ENCODE measurements at places on chromosomes 2 and 18.

DNA sequence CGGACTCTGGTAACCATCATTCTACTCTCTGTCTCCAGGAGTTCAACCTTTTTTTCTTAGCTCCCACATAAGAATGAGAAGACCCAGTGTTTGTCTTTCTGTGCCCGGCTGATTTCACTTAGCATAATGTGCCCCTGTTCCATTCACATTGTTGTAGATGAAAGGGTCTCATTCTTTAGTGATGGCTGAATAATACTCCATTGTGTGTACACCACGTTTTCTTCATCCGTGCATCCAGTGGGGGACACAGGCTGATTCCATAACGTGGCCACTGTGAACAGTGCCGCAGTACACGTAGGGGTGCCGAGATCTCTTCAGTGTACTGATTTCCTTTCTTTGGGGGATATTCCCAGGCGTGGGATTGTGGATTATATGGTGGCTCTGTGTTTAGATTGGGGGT, 72.3 kb upstream of the NFATC1 start:
- DNase-seq, result no peak

DNA sequence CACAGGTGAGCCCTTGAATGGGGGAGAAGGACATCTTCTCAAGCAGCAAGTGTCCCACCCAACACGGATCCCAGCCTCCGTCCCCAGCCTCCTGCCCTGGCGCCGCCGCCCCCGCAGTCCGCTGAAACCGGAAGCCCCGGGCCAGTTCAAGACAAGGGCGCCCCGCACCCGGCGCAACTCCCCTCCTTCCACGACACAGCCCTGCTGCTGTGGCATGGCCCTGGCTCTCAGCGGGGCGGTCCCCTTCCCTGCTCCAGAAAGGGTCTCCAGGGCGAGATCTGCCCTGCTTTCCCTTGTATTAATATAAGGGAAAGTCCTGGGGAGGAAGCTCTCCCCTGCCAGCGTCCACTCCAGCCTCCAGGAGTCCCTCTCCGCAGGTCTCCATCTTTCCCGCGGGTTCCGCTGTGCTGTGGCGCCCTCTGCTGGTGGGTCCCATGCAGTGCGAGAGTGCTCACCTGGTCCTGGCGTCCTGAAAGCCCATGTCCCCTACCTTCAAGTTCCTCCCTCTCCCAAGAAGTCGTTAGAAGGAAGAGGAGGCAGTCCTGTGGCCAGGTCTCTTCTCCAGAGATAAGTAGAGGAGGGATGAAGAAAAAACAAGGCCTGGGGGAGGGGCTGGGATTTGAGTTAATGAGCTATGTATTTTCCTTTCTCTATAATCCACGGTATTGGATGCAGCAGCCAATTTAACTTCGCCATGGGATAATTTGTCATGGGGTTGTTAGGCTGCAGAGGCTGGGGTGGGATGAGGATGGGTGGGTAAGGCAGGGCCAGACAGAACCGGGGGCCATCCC, 176.0 kb downstream of the SMAD2 start:
- no peak for DNase-seq

DNA sequence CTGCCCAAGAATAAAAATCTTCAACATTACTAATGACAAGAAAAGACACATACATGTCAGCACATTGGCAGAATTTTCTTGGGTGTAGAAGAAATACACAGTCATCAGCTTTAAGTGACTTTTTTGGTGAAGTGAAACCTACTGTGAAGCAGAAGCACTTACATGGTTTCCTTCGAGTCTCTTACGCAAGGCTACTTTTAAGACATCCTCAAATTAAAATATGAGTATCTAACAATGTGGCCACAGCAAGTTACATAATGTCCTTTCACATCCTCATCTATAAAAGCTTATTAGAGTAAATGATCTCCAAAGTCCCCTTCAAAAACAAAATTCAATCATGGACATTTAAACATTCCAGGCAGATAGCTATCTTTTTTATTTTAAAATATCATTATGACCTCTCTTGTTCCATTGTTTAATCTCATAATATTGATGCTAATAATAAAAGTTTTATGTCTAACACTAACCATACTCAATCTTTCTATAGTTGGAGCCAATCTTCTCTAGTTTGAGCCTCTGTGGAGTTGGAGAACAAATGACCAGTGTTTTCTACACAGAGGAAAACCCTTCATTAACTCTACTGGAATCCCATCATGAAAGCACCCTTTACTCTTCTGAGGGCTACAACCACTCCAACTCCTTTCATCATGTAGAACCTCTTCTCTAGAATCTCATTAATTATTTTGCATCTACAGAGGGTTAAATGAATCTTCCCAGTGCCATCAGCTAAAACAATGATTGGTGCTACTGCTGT, 182.2 kb upstream of the ZFP36L2 start:
- no peak for DNase-seq

DNA sequence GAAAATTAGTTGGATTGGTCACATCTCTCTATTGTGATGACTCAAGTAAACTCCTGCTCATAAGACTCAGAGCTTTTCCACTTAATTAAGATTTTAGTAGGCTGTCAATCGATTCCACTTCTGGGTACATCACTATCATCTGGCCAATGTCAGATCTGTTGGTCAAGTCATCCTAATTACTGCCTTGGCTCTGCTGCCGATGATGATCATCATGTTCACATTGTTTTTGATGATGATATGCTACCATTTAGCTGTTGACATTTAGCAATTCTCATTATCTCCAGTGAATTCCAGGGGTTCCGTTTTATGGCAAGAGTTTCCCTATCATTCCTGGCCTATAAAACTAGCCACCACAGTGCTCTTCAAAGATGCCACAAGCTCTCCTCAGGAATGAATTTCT, 253.4 kb downstream of the IKZF2 start:
- no peak for DNase-seq

DNA sequence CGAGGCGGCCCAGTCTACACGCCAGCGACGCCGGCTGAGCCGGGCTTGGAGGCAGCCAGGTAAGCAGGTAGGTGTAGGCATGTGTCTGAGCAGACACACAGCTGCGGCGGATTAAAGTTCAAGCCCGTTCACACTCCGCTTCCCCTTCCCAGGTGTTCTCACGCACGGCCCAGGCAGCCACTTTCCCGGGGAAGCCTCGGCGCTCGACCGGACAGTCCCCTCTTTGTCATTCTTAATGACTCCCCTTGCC, 367 bp downstream of the TGFA start:
- no peak for DNase-seq
